ENCODE measurements at places on chromosomes 5 and 9.

DNA sequence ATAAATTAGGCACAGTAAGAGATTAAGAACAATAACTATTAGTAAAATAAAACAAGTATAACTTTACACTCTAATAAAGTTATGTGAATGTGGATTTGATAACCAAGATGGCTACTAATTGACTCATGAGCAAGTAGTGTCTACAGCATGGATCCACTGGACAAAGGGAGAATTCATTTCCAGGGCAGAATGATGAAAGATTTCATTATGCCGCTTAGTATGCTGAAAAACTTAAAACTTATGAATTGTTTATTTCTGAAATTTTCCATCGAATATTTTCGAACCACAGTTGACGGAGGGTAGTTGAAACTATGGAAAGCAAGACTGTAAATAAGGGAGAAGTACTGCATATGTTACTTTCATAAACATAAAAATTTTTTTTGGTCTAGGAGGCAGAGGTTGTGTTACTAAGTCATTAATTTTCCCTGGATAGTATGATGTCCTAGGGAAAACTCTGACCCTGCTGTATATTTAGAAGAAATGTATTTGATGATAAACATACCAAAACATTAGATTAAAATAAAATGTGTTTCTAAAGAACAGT is 24.9 kb upstream of the TARS1 start:
- no peak for DNase-seq

DNA sequence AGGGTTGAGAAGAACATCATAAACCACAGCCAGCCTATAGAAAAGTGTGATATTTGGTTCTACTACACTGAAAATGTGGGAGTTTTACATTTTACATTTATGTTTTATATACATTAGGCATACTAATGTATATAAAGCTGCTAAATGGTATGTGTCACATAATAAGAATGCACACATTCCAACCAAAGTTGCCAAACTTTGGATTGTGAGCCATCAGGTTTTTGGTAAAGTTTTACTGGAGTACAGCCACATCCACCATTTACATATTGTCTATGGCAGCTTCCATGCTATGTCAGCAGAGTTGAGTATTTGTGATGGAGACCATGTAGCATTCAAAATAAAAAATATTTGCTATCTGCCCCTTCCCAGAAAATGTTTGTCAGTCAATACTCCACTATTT is 23.1 kb upstream of the TARS1 start:
- no peak for DNase-seq

GRCh38 chr5:93428868-93429267 is 152.2 kb downstream of the NR2F1-AS1 start:
- DNase-seq = no peak

DNA sequence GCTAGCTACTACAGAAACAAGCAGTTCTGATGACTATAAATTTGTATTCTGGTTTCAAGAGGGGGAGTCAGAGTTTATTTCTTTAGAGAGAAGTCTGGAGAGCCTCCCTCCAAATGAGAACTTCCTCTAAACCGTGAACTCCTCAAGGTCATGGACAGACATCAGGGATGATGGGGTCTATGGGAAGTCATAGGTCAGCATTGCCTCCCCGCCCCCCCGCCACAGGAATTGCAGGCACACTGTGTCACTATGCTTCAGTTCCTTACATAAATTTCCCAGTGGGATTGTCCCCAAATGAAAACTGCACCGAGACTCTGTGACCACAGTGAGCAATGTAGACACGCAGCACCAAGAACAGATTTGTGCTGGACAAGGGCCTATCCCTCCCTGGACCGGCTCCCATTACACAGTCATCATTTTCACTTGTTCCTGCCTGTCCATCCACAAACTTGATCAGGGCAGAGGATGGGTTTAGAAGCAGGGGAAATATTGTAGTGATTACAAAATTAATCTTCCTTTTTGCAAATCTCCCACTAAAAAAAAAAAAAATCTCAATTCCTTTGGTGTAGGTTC is 300.3 kb downstream of the EFNA5 start:
- DNase-seq = no peak

- no peak for DNase-seq
These were observed 34.4 kb upstream of the SLC6A3 start for GRCh38 chr5:1479581-1480188.

GRCh38 chr9:105299190-105299854 is 54.9 kb downstream of the SLC44A1 start:
- no peak for DNase-seq

DNA sequence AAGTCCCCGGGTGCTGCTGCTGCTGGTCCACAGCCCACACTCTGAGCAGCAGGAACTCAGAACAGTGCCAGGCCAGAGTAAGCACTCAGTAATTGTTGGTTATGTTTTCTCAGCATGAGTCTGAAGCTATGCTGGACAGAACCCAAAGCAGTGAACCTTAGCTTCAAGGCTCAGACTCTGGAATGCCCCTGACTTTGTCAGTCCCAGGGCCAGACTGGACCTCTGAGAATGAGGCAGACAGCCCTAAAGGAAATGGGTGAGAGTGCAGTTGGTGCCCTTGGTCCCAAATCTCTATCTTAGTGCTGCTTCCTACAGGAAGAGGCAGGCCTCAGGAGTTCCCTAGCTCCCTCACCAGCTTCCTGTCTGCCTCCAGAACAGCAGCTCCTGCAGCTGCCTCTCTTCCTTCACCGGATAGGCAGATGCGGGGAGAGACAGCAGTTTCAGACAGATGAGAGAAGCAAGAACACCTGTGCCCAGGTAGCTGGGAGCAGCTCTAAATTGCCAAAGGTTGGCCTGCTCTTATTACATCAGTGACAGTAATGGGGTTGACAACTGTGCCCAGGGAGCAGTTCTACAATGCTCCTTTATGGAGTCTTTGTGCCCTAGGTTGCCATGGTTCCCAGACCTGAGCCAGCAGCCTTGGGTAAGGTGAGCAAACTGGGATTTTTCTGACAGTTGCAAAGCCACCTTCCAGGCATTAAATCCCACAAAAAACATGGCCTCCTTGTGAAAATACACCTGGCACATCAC is 82.2 kb upstream of the CXCL14 start:
- DNase-seq = peak; percentile 22

GRCh38 chr9:70535546-70536323 is 121.3 kb upstream of the KLF9 start:
- no peak for DNase-seq

GRCh38 chr9:110188991-110189390 is 19.0 kb downstream of the C9orf152 start:
- no peak for DNase-seq

GRCh38 chr5:107736638-107737037 is 65.9 kb upstream of the EFNA5 start:
- no peak for DNase-seq

- peak; percentile 15 for DNase-seq
These were observed 19.6 kb upstream of the TMEM252 start for GRCh38 chr9:68560071-68560844.

- DNase-seq = no peak
These were observed 73.6 kb upstream of the DAB2 start for GRCh38 chr5:39498278-39498952.

GRCh38 chr9:110131499-110131898 is 76.5 kb downstream of the C9orf152 start:
- no peak for DNase-seq

- DNase-seq = no peak
These were observed 469.8 kb downstream of the ACTL7B start for GRCh38 chr9:108386032-108386431.
